WTC11 (cell line): ENCODE measurements at places on chromosomes 5 and 9. TPM values are rescaled to one million over a fixed set of nuclear protein-coding genes. Genes with fewer than 3 reads are reported as not detected.
A peak's percentile ranks its signal among the peaks of the same experiment; 100 is the strongest.

DNA sequence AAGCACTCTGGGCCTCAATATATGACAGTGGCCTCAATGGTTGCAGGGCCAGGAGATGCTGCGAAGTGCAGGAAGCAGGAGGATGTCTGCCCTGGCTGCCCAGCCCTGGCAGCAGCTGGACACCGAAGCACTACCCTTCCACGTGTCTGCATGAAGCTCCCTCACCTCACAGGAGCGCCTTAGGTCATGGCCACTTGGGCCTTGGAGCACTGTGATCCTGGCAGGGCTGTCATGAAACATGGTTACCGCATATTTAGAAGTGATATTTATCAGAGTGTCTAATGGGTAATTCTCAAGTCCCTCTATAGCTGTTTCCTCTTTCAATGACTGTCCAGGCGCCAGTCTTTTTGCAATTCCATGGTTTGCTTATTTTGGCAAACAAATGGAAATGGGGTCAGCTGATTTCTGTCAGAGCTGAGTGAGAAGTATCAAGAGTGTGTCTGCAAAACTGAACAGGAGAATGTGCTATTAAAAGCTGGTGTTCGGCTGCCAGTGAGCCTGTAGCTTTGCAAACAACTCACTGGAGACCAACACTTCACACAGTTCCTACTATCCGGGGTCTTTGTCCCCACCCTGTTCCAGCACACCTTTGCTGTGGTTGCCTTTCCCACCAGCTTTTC is 285.9 kb downstream of the KIF4B start:
- DNase-seq, result no peak
- H3K27ac ChIP-seq, result no peak overlapping the region
- no peaks in the 10 kb centered on the region for H3K36me3 ChIP-seq

DNA sequence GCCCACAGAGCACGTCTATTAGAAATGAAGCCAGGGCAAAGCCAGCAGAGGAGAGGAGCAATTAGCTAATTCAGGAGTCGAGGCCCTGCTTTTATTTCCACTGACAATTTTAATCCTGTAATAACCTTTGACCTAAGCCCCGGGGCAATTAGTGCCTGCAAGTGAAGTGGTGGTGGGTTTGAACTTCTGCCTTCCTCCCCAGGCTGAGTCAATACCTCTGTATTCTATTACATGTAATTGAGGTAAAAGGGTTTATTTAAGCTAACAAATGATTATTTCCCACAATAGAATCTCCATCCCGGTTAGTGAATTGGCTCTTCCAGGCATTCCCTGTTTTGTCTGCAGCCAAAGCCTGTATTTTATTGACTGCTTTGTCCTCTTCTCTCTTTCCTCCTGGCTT is 49.9 kb downstream of the FGF18 start:
- no peak overlapping the region for H3K4me3 ChIP-seq
- H3K27me3 ChIP-seq, result no peaks in the 10 kb centered on the region
- no peaks in the 10 kb centered on the region for H3K36me3 ChIP-seq
- H3K4me1 ChIP-seq, result peaks cover 9% of the 10 kb centered on the region

- DNase-seq, result no peak
- H3K4me3 ChIP-seq, result no peak overlapping the region
- H3K27me3 ChIP-seq, result peaks cover 6% of the 10 kb centered on the region; the same call in 1 of the 2 replicates
- H3K4me1 ChIP-seq, result peaks cover 7% of the 10 kb centered on the region
- no peak overlapping the region for H3K27ac ChIP-seq
These were observed 78.7 kb downstream of the HSPA4 start for GRCh38 chr5:133130387-133131118.

- H3K27me3 ChIP-seq, result no peaks in the 10 kb centered on the region
- DNase-seq, result no peak
- peaks cover 8% of the 10 kb centered on the region for H3K36me3 ChIP-seq
- H3K27ac ChIP-seq, result no peak within 1 kb of the TSS
These were observed at the start of the genes BHMT2 and DMGDH for GRCh38 chr5:79069488-79070349. Gene BHMT2 (plus strand): TSS chr5:79069767. CDS start chr5:79069783, 16 bp downstream. Gene DMGDH (minus strand): TSS chr5:79069674. CDS start chr5:79069620, 54 bp downstream.

- no peak for DNase-seq
- no peaks in the 10 kb centered on the region for H3K36me3 ChIP-seq
- no peak overlapping the region for H3K4me3 ChIP-seq
- no peak overlapping the region for H3K27ac ChIP-seq
- peaks cover 27% of the 10 kb centered on the region for H3K4me1 ChIP-seq
These were observed 11.1 kb upstream of the APTX start for GRCh38 chr9:33012328-33013069.

DNA sequence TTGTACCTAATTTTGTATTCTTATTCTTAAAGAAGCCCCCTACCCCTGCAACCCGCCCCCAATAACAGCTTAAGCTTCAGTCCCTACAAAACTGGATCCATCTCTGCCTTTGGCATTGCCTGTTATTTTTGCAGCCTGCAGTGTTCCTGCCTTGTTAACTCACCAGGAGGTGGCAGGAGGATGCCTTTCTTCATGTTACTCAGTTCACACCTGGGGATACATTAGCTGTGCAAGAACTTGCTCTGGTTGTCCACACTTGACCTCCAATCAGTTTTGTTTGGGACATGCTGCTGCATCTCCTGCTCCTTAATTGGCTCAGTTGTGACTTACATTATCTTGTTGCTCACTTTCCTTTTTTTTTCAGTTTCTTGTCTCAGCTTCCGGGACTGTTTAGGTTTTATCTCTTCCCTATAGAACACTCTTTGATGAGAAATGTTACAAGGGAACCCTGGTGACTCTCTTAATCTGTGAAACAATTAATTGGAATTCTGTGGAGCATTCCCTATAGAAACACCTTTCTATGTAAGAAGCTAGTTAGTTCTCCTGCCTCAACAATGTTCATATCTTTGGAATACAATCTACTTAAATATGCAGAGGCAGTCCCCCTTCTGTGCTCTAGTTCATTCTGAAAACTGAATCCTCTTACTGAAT is 467.7 kb upstream of the ACO1 start:
- H3K36me3 ChIP-seq, result no peaks in the 10 kb centered on the region
- peak overlapping the region; percentile 1; the same call in 1 of the 2 replicates for H3K27ac ChIP-seq
- no peaks in the 10 kb centered on the region for H3K27me3 ChIP-seq
- peaks cover 26% of the 10 kb centered on the region for H3K4me1 ChIP-seq

GRCh38 chr9:105258225-105258737 is 13.8 kb downstream of the SLC44A1 start:
- peaks cover 41% of the 10 kb centered on the region for H3K4me1 ChIP-seq
- no peak overlapping the region for H3K4me3 ChIP-seq
- DNase-seq, result no peak
- H3K27ac ChIP-seq, result 0 out of 2 replicates have a peak overlapping the region, but pooled peaks have one; percentile 7
- H3K27me3 ChIP-seq, result no peaks in the 10 kb centered on the region
- no peaks in the 10 kb centered on the region for H3K36me3 ChIP-seq

- peaks cover 11% of the 10 kb centered on the region for H3K36me3 ChIP-seq
- no peak overlapping the region for H3K4me3 ChIP-seq
- H3K4me1 ChIP-seq, result peaks cover 21% of the 10 kb centered on the region
These were observed 37.8 kb downstream of the FAM78A start for GRCh38 chr9:131238402-131239021.

- no peaks in the 10 kb centered on the region for H3K27me3 ChIP-seq
- no peaks in the 10 kb centered on the region for H3K36me3 ChIP-seq
- no peak overlapping the region for H3K4me3 ChIP-seq
- H3K27ac ChIP-seq, result no peak overlapping the region
- no peaks in the 10 kb centered on the region for H3K4me1 ChIP-seq
These were observed 332.4 kb downstream of the DMAC1 start for GRCh38 chr9:7467186-7467585.

GRCh38 chr5:131413605-131414559 is 150.0 kb downstream of the CDC42SE2 start:
- no peak overlapping the region; the same call in 1 of the 2 replicates for H3K27ac ChIP-seq
- no peaks in the 10 kb centered on the region for H3K27me3 ChIP-seq
- H3K4me3 ChIP-seq, result no peak overlapping the region
- peaks cover 31% of the 10 kb centered on the region for H3K36me3 ChIP-seq

DNA sequence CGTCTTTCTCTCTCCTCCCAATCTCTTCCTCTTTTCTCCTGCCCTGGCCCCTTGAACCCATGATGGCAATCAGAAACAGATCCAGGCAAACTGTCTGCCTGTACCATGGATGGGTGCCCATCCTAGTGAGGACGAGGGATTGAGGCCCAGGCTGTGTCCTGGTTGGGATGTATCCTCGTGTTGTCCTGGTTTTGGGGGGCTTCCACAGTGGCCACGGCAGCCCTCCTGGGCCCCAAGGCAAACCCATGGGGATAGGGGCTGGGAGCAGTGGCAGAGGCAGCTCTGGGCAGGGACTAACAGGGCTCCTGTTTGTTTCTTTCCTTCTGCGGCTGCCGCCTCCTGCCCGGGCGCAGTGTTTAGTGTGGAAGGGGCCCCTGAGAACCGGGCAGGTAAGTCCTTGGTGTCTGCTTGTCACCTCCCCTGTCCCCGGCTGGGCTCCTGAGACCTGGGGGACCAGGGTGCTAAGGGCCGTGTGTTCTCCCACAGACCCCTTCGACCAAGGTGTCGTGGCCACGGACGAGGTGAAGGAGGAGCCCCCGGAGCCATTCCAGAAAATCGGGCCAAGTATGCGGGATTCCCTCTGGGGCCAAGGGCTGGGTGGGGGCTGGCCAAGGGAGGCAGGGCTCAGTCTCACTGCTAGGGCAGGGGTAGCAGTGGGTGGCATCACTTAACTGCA is 70.0 kb downstream of the AMBP start:
- H3K4me1 ChIP-seq, result peaks cover 13% of the 10 kb centered on the region
- no peak overlapping the region for H3K4me3 ChIP-seq
- peak; percentile 9 for DNase-seq
- no peaks in the 10 kb centered on the region for H3K27me3 ChIP-seq
- no peak overlapping the region for H3K27ac ChIP-seq

DNA sequence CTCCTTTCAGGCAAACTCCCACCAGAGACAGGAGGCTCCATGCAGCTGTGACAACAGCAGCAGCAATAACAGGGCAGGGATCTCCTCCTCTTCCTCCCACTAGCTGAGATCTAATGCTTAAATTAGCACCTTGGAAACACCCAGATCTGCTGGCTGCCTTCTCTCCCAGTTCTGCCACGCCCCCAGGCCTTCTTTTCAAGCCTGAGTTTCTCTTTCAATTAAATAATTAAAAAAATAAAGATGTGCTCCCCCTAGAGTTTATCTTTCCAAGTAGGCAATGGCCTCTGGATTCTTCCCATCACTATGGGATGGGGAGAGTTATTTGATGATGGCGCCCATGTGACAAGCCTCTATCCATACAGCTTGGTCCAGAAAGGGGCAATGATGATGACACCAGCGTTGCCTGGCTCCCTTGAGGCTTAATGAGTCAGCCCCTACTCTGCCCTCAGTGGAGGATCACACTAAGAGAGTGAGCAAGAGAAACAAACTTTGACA is 3.8 kb downstream of the FAM219A start:
- H3K4me1 ChIP-seq, result peaks cover 32% of the 10 kb centered on the region
- H3K36me3 ChIP-seq, result no peaks in the 10 kb centered on the region
- DNase-seq, result no peak

GRCh38 chr5:3542158-3542557 is 53.5 kb upstream of the IRX1 start:
- H3K36me3 ChIP-seq, result no peaks in the 10 kb centered on the region
- H3K4me1 ChIP-seq, result no peaks in the 10 kb centered on the region
- no peaks in the 10 kb centered on the region for H3K27me3 ChIP-seq
- H3K27ac ChIP-seq, result no peak overlapping the region

- H3K27ac ChIP-seq, result no peak overlapping the region
- H3K4me3 ChIP-seq, result no peak overlapping the region
- peaks cover 23% of the 10 kb centered on the region for H3K4me1 ChIP-seq
- no peak for DNase-seq
These were observed 383.0 kb downstream of the RAB3C start for GRCh38 chr5:58965677-58966414.

DNA sequence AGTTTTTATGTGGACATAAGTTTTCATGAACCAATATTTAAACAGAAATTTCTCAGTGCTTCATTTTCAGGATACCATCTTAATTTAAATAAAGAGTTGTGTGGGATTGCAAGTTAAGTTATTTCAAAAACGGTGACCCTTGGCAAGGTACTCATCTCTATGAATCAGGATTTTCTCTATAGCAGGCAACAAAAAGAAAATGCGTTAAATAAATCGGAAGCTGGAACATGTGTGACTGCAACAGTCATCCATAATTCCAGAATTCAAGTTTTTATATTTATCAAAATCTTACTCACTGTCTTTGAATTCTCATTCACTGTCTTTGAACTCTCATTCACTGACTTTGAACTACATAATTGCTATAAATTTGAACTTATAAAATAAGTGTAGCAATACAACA is 5.8 kb upstream of the RECK start:
- no peaks in the 10 kb centered on the region for H3K36me3 ChIP-seq
- no peaks in the 10 kb centered on the region for H3K4me1 ChIP-seq
- H3K4me3 ChIP-seq, result no peak overlapping the region
- no peak for DNase-seq
- H3K27ac ChIP-seq, result no peak overlapping the region

GRCh38 chr5:169988206-169988605 is 7.9 kb upstream of the INSYN2B start:
- H3K36me3 ChIP-seq, result no peaks in the 10 kb centered on the region
- no peak overlapping the region for H3K4me3 ChIP-seq
- H3K27ac ChIP-seq, result no peak overlapping the region
- no peak for DNase-seq

GRCh38 chr5:139246394-139246793 is 47.1 kb upstream of the MATR3 start:
- no peak overlapping the region for H3K27ac ChIP-seq
- peaks cover 15% of the 10 kb centered on the region for H3K4me1 ChIP-seq
- H3K36me3 ChIP-seq, result no peaks in the 10 kb centered on the region
- peak; percentile 12 for DNase-seq
- H3K4me3 ChIP-seq, result no peak overlapping the region

DNA sequence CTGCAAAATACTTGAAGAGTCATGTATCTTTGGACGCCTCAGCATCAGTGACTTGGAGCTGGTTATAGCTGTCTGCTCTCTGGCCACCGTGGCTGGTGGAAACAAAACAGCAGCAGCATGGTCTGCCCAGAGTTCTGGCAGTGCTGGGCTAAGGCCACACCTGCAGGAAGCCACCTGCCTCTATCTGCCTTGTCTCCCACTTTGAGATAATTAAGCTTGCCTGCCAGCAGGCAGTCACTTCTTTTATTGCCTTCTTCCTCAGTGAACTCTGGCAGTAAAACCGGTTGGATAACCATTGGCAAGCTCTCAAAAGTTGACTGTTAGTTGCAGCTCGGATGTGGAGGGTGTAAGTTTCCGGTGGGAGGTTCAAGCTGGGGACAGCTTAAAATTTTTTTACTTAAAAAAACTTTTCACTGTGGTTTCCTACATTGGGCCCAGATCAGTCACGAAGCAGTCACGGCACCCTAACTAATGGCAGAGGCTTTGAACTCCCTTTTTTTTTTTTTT is 4.9 kb downstream of the SMIM3 start:
- H3K4me3 ChIP-seq, result no peak overlapping the region
- peaks cover 12% of the 10 kb centered on the region for H3K36me3 ChIP-seq
- peaks cover 7% of the 10 kb centered on the region for H3K27me3 ChIP-seq
- H3K27ac ChIP-seq, result peak overlapping the region; percentile 60

Gene THBS4
- total RNA-seq, result 11.8 to 21.2 TPM (median 18.4 TPM) in 3 replicates

Gene ABL1
- total RNA-seq, result 87.5 to 104 TPM (median 89.1 TPM) in 3 replicates

Gene STK10
- 13.1 to 20.5 TPM (median 15.0 TPM) in 3 replicates for total RNA-seq

Gene DOK3
- total RNA-seq, result 9.0 to 9.9 TPM (median 9.0 TPM) in 3 replicates
